Activated CD4-positive, alpha-beta T cell treated with anti-CD3 and anti-CD28 coated beads for 1 hour (primary cell): ENCODE measurements at places on chromosomes 13 and 19.

GRCh38 chr13:99911965-99912566 is 59.5 kb downstream of the ZIC5 start:
- no peak for DNase-seq

DNA sequence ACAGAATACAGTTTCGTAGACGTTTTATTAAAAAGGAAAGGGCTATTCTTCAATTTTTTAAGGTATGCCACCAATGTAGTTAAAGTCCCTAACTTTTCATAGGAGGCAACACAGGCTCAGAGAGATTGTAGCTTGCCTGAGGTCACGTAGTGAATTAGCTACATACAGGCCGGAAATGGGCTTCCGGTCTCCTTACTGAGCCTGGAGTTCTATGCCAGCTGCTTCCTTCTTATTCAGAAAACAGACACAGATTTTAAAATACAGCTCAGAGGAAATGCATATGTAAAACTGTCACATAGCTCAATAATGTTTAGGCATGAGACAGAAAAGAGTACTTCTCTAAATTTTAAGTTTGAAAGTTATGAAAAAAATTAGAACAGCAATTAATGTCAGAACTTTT is 85.4 kb upstream of the TUBA3C start:
- no peak for DNase-seq

GRCh38 chr19:39411081-39411831 is 1.2 kb upstream of the PLEKHG2 start:
- DNase-seq: peak; percentile 50

- DNase-seq: no peak
Observed at GRCh38 chr19:5317321-5317720, 23.3 kb downstream of the PTPRS start.

DNA sequence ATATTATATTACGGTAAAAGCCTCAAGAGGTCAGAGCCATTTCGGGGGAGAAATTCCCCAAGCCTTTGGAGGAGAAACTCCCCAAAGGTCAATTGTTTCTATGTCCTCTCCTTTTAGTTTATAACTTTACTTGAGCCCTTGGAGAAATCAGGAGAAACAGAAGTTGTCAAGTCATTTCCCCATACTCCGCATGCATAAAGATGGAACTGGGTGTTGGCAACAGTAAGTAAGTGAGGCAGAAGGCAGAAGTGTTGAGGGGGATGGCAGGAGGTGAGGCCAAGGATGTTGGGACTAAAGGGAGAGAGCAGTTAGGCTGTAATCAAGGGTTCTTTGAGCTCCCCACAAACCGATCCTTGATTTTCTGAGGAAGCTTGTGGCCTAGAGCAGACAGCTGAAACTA is 307.9 kb downstream of the ENOX1 start:
- no peak for DNase-seq

DNA sequence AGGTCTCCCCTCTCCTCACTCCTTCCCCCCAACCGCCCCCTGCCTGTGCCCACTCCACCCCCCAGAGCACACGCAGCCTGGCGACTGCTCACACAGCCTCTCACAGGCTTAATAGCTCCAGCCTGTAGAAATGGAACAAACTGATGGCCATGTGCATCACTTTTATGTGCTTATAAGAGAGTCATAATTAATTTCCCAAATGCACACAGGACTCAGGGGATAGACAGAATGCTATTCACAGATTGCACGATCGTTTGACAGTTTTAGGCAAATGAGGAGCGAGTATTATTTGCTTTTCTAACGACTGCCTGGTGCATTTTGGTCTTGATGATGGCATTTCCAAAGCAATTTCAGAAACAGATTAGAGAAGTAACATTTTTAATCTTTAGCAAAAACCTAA is 97.7 kb upstream of the VSTM2B start:
- no peak for DNase-seq

DNA sequence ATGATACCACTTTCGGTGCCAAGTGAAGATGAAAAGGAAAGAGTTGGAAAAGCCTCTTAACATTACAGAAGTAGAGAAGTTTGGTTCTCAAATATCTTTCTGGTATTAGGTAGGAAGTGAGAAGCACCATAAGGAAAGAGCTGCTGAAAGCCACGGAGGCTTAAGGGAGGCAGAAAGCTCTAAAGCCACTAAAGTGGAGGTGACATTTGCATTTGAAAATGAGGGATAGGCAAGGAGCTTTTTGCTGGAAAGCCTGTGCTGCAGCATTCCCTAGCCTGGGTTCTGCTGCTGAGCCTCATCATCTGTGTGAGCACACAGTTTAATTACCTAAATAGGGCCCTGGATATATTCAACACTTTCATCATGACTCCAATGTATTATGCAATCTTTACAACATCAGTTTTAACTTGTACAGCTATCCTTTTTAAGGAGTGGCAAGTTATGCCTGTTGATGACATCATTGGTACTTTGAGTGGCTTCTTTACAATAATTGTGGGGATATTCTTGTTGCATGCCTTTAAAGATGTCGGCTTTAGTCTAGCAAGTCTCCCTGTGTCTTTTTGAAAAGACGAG is 315.4 kb downstream of the RBM26 start:
- no peak for DNase-seq

- DNase-seq: no peak
Observed at GRCh38 chr13:24644036-24644435, 36.2 kb upstream of the ATP12A start.
